ENCODE measurements at places on chromosomes 16 and 17. TPM values are rescaled to one million over a fixed set of nuclear protein-coding genes. Genes with fewer than 3 reads are reported as not detected.
A peak's percentile ranks its signal among the peaks of the same experiment; 100 is the strongest.

Gene SPIRE2
- total RNA-seq, result 1.9 TPM

DNA sequence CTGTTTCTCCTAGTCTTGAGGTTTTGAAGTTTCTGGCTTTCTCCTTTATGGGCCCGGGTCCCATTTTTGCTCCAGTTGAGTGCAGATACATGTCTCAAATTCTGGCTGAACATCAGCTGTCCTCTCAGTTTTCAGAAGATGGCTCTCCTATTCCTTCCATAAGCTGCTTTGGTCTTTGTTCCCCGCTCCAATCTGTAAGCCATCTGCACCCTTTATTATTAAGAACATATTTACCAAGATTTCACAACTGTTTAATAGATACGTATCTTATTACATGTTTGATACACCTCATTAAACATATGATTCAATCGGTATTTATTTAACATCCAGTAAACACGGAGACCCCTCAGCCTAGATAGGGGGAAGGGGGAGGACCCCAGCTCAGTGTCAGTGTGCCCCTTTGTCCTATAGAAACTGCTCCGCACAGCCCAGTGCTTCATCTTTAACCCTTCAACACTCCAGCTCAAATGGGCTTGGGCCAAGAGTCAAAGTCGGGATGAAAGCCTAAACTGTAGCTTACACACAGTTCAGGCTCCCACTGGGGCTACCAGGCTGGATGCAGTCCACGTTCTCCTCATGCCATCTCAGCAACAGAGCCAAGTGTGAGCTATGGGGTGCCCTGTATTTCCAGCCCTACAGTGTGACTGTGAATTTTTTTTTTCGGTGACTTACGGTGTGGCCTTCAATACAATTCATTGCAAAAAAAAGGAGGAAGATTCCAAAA is 166.0 kb upstream of the ZFHX3 start:
- DNase-seq, result no peak

- DNase-seq, result no peak
Observed at GRCh38 chr17:13001991-13002615, 15.7 kb downstream of the ELAC2 start.

GRCh38 chr17:27153005-27153404 is 140.9 kb upstream of the WSB1 start:
- DNase-seq, result no peak

DNA sequence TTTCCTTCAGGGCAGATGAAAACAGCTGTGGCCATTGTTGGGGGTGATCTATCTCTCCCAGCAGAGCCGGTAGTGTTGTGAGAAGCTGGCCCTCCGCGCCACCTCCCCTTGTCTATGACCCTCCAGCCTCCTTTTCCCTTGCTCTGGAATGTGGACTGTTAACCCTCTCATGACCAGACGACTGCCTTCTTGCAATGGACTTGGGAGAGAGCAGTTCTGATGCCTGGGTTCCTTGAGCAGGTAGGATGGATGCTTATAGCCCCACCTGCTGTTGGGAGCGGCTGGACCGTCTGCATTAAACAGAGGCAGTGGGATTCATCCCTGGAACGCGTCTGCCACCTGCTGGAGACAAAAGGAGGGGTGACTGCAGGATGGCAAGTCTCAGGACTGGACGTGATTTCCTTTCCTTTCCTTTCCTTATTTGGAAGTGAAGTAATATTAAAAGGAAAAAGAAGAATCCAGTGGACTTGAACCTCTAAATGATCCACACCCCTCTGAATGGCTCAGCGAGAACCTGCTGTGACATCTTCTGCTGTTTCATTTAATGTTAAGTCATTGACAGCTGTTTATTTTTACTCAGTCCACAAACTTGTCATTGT is 1.8 kb upstream of the SOST start:
- DNase-seq, result peak; percentile 86

Gene UTS2R
- 0.18 TPM for total RNA-seq

GRCh38 chr17:78034429-78035091 is 76.1 kb downstream of the TNRC6C start:
- no peak for DNase-seq

DNA sequence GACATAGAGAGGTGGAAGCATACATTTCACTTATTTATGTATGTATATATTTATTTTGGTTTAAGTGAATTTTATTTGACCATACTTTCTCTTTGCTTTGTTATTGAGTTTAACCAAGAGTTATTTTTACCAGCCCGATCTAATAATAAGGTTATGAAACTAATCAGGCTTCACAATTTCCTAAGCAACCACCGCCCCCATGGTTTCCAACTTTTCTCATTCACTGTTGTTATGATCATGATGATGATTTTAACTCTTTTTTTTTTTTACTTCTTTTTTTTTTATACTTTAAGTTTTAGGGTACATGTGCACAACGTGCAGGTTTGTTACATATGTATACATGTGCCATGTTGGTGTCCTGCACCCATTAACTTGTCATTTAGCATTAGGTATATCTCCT is 30.6 kb downstream of the DNAH9 start:
- DNase-seq, result no peak

DNA sequence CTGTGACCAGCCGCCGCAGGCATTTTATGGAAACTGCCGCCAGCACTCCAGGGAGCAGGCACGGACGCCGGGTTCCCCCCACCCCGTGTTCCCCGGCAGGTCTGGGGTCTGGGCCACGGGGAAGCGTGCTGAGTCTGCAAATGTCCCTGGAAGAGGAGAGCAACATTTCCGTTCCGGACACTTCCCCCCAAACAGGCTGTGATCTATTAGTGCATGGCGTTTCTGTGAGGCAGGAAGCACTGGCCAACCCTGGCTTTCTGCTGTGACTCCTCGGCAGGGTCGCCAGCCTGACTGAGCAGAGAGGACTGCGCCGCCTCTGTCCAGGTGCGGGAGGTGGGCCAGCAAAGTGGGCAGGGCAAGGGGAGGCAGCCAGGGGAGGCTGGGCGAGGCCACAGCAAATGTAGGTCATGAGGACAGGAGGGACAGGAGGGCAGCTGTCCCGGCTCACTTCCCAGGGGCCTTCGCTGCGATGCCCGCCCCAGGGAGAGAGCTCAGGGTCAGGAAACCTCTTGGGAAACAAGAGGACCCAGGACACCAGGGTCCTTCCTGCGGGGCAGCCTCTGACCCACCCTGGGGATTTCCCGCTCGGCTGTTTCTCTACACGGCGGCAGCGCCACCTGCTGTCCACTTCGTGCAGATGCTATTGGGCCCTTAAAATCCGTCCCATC is 9.5 kb downstream of the FOXF1 start:
- peak; percentile 60 for DNase-seq

DNA sequence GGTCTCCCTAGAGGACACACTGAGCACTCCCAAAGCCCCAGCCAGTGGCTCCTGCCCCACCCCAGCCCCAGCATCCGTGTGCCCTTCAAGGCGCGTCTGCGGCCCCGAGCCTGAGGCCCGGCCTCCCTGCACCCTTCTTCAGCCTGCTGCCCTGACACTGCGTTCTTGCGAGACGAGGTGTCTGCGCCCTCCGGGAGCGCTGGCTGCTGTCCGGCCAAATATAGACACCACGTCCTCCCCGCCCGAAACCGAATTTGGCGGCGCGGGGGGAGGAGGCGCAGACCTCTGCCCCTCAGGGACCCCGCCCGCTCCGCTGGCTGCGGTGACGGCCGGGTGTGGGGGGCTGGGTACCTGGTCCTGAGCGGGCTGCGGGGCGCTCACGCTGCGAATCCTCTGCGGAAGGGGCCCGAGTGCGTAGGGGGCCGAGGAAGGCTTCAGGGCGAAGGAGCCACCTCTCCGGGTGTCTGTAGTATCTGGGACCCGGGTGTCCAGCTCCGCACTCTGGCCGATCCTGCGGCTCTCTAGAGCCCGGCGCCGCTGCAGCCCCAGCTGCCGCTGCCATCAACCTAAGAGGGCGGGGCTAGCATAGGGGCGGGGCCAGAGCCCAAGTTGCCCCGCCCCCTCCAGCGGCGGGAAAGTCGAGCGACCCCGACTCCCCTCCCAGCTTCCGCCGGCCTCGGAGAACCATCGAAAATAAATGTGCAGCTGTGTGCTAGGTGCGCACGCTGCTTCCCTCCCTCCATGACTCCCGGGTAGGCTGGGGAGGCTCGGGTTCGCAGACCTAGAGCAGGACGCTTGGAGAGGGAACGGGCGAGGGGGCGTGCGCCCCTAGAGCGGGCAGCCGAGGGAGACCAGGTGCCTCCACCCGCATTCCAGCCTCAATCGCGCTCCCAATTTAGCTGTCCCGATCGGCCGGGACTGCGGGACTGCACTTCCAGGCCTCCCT is at the start of gene CORO6:
TSS of gene CORO6 (minus strand) at position 576 of the 946 bp plus-strand sequence. CDS start 1,491 bp downstream, outside the sequence.
- DNase-seq, result peak; percentile 69

Gene BCAR1
- 0.16 TPM for total RNA-seq

Gene KRT222
- not detected for total RNA-seq

Gene BCO1
- total RNA-seq, result not detected

DNA sequence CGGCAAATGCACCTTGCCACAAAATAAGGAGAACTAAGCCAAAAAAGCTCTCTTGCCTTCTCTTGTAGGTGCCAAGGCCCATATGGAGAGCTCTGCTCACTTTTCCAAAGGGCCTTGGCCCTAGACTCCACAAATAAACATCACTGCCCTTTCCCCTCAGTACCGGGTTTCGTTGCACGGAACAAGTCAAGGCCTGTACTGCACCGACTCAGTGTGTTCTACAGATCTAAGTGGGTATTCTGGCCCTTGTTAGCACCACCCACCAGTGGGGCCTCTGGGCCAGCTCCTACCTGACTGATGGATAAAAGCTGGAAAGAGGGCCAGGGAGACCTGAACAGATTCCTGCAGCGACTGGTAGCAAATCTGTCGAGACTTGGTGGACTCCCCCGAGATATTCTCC is 43.7 kb upstream of the GSG1L start:
- DNase-seq, result peak; percentile 25

DNA sequence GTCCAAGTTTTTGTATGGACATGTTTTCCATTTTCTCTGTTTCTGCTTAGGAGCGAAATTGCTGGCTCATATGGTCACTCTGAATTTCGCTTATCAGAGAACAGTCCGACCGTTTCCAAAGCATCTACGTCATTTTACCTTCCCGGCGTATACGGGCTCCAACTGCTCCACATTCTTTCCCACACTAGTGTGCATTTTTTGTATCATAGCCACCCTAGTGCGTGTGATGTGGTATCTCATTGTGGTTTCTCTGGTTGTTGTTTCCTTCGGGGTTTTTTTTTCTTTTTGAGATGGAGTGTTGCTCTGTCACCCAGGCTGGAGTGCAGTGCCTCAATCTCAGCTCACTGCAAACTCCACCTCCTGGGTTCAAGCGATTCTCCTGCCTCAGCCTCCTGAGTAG is 31.0 kb upstream of the BHLHA9 start:
- DNase-seq, result no peak

DNA sequence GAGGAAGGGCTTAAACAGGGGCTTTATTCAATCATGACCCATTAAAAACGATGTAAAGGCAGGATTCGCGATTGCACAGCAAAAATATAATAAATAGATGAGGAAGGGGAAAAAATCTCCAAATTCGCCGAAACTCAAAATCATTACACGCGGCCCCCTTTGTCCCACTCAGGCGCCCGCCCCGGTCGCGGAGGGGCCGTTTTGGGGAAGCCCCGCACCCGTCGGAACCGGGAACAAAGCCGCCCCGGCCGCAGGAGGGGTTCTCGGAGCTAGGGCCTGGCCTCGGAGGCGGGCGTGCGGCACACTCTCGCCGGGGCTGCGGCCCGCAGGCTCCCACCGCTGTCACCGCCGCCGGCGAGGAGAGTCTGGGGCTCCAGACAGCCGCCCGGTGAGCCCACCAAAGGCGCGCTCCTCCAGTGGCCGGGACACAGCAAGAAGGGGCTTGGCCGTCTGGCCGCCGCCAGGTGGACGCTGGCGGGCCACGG is 521 bp downstream of the C16orf87 start:
- DNase-seq, result peak; percentile 37

DNA sequence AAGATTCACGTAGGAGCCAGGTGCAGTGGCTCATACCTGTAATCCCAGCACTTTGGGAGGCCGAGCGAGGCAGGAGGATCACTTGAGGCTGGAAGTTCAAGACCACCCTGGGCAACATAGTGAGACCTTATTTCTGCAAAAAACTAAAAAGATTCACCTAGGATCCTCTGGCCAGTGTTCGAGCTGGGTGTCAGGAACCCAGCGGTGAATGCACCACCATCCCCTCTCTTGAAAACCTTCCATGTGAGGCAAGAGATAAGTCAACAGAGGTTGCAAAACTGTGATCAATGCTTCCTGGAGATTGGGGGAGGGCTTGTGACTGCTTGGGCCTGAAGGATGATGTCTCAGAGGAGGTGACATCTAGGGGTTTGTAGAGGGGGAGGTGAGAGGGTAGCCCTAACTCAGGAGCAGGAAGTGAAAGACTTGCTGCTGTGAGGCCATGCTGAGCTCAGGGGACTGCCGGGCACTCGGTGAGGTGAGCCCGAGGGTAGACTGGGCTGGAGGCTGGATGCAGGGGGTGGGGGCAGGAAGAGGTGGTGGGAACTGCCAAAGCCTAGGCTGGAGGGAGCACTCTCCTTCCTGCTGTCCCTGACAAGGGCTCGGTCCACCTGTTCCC is 11.7 kb downstream of the GJD3 start:
- DNase-seq, result no peak

Gene ABCA10
- total RNA-seq, result 0.11 TPM

DNA sequence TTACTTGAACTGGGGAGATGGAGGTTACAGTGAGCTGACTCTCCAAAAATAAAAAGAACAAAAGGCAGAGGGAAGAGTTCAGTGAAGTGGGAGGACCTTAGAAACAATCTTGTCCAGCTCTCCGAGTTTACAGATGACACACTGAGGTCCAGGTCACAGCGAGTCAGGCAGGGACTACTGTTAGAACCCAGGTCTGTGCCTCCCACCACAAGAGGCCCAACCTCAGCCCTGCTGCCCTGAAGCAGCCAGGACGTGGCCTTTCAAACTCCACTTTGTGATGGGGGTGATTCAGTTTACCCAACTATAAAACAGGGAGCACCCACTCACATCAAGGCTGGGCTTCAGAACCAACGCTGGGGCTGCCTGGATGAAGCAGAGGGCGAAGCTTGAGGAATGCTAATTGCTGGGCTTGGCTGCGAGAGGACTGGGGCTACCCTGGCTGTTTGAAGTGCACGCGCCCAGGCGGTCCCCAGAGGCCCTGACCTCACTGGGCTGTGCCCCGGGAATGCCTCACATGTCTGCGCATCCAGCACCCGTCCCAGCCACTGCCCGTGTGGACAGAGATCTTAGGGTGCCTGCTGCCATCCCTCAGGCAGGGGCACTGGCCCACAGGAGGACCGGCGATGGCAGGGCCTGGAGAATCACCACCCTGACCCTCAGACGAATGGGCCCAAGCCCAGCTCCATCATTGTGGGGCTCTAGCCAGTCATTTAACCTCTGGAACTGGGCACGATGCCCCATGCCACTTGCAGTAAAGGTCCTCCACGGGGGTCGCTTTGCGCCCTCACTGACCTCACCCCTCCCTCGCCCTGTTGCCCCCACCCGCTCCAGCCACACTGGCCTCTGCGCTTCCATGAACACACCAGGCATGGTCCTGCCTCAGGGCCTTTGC is 11.4 kb downstream of the SLC5A10 start:
- no peak for DNase-seq

Gene ELMO3
- total RNA-seq, result 4.0 TPM

DNA sequence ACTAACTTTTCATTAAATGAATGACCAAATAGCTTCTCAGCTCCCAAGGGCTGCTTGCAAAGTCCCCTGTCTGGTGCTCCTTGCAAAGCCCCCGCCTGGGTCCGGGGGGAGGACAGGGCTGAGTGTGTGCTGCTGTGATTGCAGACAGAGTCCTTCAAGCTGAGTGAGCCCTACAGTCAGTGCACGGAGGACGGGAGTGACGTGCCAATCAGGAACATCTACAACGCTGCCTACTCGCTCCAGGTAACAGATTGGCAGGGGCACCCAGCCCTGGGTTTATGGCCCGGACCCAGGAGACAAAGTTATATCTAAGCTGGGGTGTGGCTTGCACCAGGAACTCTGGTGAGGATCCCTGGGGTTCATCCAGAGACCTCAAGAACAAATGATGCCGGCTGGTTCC is 27.1 kb downstream of the SCNN1G start:
- DNase-seq, result no peak
